ENCODE measurements at places on chromosomes 3 and 15.

DNA sequence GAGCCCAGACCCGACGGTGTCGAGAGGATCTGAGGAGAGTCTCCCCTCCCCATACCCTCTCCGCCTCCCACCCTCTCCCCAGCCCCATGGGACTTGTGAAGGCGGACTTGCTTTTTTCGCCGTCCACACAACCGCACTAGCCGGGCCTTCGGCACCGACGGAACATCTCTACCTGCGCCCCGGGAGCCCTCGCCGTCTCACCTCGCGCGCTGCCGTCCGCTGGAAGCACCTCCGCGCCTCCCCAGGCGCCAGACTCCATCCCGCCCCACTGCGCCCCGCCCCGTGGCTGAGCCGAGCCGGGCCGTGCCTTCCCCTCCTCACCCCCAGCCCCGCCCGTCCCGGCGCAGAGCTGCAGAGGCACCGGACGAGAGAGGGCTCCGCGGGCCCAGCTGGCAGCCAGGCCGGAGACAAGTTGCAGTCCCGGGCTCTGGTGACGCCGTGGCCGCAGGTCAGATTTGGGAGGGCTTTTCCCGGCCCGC is at the start of the genes DUOX1 and DUOXA1:
DUOX1 (plus strand) TSS at position 344 of the 479 bp plus-strand sequence. CDS start 1,973 bp downstream, outside the sequence.
DUOXA1 (minus strand) TSS at position 229 of the 479 bp plus-strand sequence. CDS start 6,865 bp downstream, outside the sequence.
- peak; percentile 52 for DNase-seq

DNA sequence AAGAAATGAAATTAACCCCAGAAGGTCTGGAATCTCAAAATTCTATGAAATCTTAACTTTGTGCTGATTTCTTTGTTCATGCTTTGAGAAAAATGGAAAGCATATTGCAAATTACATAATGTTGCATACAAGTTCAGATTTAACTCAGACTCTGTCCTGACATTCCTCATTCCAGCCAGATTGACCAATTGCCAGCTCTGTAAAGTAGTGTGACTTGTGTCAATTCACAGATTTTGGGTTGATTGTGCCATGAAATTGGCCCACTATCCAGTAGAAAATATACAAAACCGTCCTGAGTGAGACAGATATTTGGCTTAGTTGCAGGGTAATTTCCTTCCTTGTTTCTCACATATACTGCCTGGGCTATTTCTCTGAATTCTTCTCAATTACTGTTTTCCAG is 1312.6 kb downstream of the ROBO1 start:
- no peak for DNase-seq

GRCh38 chr3:100040451-100041225 is 73.7 kb downstream of the FILIP1L start:
- no peak for DNase-seq

DNA sequence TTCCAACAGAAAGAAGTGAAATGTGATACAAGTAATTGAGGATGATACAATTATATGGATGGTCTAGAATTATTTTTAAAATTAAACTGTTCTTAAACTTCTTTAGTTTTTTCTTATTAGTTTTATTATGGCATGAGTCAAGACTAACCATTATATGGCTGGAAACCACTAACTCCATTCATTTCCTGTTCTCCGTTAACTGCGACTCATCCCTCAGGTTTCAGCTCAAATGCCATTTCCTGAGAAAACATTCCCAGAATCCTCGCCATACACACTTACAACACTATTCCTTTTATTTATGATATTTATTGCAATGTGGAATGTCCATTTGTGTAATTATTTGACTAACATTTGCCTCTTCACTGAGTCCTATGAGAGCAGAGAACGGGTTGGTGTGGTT is 394.1 kb downstream of the SOX2 start:
- DNase-seq = no peak

GRCh38 chr3:140388202-140388922 is 289.5 kb upstream of the TRIM42 start:
- no peak for DNase-seq

DNA sequence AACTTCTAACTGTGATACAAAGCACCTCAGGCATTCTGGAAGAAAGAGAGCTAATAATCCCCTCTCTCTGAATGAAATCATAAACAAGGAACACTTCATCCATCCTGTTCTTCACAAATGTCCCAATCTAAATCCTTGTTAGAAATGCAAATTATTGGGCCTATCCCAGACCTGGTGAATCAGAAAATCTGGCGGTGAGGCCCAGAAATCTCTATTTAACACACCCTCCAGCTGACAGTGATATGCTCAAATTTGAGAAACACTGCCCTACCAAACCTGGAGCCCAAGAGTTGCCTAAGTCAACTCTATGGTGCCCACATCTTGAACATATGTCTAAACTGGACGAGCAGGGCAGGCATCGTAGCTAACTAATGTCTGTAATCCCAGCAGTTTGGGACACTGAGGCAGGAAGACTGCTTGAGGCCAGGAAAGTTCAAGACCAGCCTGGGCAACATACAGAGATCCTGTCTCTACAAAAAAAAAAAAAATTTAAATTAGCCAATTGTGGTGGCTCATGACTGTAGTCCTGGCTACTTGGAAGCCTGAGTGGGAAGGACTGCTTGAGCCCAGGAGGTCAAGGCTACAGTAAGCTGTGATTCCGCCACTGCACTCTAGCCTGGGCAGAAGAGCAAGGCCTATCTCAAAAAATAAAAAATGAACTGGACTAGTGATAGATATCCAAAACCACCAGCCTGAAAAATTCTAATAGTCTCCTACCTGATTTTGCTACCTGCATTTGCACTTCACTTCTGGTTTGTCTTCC is 23.1 kb downstream of the SCAP start:
- no peak for DNase-seq

DNA sequence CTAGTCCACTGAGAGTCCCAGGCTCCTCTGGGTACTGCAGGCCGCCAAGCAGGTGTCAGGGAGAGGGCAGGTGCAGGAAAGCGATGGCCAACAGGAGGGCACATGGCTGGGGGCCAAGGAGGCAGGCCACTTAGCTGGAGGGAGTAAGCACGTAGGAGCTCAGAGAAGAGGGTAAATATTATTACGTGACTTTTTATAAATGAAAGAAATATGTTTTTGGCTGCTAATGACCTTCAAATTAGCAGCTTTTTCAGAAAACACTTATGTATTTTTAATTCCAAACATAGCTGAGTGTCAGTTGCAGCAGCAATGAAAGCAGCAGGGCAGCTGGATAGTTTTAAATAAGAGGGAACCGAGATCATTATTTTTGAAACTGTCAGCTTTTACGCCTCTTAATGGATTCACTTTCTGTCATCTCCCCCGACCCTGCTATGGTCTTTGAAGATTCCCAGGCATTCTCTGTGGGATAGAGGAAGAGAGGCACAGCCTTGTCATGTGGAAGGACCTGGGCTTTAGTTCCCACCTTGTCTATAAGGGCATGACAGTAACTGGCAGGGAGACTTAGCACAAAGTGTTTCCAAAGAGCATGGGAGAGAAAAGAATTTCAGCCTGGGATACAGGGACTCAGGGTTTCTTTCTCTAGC is 477.1 kb downstream of the EPHB1 start:
- no peak for DNase-seq

DNA sequence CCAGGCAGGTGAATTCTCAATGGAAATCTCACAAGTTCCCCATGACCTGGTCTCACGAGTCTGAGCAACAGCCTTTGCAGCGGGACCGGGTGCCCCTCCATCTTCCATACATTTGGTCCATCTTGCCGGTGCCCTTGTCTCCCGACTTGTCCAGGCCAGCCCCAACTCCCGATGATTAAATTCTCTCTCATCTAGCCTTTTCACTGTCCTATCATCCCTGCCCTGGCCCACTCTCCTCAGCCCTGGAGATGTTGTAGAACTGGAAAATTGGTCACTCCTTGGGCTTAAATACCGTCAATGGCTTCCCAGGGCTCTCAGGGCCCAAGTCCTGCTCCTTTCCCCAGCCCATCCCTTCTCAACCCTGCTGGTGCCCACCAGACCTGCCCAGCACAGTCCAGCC is 34.4 kb downstream of the PRR20G start:
- DNase-seq = no peak

DNA sequence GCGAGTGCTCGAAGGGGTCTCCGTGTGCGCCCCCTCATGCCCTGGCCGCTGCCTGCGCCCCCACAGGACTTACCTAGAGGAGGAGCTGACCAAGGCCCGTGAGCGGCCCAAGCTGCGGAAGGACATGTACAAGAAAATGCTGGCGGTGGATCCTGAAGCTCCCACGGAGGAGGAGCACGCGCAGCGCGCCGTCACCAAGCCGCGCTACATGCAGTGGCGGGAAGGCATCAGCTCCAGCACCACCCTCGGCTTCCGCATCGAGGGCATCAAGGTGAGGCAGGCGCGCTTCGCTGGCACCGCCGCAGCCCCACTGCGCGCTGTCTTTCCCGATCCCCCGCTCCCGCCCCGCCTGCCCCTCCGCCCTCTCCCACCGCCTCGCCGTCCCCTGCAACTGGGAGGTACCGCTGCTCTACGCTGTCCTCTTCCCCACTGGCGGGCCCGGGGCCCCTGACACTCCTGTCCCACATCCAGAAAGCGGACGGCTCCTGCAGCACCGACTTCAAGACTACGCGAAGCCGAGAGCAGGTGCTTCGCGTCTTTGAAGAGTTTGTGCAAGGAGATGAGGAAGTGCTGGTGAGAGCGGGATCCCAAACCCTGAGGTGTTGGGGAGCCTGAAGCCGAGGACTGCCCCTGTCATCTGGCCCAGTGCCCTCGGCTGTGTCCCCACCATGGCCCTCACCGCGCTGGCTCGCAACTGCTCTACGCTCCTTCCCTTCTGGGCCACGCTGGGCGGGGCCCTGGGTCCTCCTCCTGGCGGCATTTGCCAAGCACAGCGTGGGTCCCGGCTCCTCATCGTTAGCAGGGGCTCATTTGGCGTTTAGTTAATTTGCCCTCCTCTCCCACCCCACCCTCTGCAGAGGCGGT is 8.5 kb downstream of the ITPKA start:
- DNase-seq = no peak

DNA sequence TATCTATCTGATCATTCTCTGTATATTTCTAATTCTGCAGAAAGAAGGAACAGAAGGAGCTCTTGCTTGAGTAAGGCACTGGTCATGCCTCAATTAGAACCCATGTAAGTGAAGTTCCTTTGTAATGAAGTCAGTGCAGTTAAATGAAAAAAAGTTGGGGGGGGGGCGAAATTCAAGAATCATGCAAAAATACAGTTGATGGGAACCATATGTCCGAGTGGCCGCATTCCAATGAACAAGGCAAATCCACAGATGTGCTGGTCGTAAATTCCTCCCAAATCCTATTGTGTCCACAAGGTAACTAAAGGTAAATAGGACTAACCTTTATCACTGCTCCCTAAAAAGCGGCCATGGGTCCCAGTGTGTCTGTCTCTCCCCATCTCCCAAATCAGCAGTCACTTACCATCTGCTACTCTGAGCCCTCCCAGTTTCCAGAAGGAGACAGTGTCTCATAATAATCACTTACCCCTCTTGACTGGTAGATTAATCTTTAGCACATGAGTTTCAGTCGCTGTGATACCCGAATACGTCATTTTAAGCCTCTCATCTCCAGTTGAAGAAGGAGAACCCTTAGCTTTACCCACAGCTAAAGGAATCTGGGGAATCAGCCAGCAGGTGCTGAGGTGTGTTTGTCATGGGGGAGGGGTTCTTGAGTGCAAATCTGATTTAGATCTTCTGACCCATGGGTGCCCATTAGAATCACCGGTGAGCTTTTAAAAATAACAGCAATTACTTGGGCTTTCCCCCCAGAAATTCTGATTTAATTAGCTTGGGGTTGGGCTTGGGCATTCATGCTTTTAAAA is 56.3 kb upstream of the EPHB3 start:
- DNase-seq = no peak

- DNase-seq = no peak
Measured at GRCh38 chr3:194548346-194549321, 61.8 kb upstream of the ATP13A3 start.

- no peak for DNase-seq
Measured at GRCh38 chr15:29978411-29979382, 104.1 kb upstream of the GOLGA8J start.

DNA sequence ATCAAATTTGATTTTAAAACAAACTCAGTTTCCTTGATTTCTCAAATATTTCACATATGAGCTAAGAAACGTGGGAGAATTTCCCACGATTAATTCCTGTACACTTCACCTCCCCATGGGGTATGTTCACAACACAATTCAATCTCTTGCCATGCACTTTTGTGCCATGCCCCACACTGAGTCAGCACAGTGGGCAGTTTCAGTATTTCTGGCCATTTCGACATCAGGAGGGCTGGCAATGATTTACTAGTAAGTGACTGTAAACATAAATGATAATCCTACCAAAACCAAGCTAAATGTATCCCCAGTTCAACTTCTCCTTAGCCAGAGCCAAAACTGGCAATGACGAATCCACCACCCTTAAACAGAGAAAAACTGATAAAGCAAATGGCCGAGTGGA is 293.6 kb downstream of the FGF12 start:
- DNase-seq = peak; percentile 75

DNA sequence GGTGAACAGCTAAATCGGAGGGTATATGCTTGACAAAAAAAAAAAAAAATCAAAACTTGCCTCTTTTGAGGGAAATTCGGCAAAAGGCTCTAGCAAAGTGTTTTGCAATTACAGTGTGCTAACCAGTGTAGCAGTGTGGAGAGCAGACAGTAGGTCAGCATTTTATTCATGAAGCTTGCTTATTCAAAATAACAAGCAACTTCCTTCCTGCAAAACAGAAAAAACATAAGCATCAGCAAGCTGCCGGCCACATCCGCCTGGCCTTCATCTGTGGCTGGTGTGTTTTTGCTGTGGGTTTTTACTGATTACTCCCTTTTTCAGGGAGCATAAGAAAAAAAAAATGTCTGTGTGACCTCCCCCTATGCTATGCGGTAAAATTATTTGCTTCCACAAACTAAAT is 434.1 kb downstream of the OCA2 start:
- no peak for DNase-seq

- no peak for DNase-seq
Measured at GRCh38 chr3:178562947-178563232, 26.7 kb downstream of the KCNMB2 start.
